ENCODE measurements at places on chromosomes 16 and 17. TPM values are rescaled to one million over a fixed set of nuclear protein-coding genes. Genes with fewer than 3 reads are reported as not detected.

DNA sequence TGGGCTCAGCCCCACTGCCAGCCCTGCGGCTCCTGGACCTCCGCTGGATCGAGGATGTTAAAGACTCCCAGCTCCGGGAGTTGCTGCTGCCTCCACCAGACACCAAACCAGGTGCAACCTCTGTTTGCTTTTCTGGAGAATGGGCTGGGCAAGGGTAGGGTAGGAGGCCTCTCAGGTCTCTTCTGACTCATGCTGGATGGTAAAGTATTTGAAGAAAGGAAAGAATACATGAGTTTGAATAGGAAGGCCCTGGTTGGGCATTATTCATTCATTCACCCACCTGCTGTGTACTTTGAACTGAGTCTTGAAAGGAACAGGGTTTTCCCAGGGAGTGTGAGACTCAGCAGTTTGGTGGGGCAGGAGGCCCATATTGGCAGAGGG lies 6.5 kb upstream of the ORAI3 start:
- no peaks in the 10 kb centered on the region for H3K27me3 ChIP-seq
- no peak overlapping the region for H3K4me3 ChIP-seq
- H3K27ac ChIP-seq, result peak overlapping the region; percentile 38
- H3K4me1 ChIP-seq, result peaks cover 12% of the 10 kb centered on the region

DNA sequence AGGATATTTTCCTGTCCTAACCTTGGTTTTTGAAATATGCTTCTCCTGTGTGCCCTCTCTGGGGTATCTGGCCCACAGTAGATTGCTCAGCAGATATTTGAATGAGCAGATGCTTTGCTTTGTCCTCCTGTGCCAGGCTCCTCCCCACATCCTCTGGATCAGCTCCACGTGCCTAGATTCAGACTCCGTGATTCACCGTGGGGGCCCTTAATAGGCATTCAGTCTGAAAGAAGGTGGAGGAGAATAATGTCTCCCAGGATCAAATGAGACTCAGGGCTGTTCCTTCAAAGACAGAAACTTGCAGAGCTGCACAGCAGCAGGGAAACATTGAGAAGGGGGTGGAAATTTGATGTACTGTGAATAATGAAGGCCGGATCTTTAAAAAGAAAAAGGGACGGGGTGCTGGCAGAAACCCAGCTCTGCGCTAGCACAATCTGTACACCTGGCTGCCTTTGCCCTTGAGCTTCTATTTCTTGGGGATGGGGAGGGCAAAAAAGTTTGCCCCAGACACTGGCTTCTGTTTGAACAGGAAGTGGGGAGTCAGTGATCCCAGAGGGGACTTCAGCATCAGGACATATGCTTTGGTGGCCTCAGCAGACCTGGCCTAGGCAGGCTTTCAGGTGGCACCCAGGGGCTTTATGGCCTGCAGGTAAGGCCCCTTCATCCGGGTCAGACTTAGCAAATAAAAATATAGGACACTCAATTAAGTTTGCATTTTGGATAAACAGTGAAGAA lies 15.9 kb upstream of the SLC12A3 start:
- H3K4me1 ChIP-seq, result peaks cover 41% of the 10 kb centered on the region
- H3K36me3 ChIP-seq, result peaks cover 4% of the 10 kb centered on the region
- H3K27me3 ChIP-seq, result no peaks in the 10 kb centered on the region
- no peak overlapping the region for H3K4me3 ChIP-seq
- no peak overlapping the region for H3K27ac ChIP-seq
- DNase-seq, result no peak

The OR1G1 gene
- total RNA-seq, result not detected

DNA sequence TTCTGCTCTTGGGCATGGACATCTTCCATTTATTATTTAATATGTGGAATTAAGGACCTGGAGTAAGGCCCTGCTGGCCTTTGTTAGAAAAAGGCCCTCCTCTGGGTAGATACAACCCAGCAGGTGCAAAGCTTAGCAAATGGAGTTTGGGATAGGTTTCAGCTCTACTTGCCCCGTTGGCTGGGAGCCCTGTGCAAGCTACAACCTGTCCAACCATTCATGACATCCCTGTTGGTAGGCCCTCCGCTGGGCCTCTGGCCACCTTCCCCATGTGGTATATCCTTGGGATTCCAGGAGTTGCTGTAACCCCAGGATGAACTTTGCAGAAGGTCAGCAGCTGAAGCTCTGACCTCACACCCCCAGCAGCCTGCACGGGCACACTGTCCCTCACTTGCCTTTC lies 6.4 kb downstream of the NGFR start:
- H3K36me3 ChIP-seq, result no peaks in the 10 kb centered on the region
- no peak overlapping the region for H3K27ac ChIP-seq
- peaks cover 6% of the 10 kb centered on the region for H3K4me1 ChIP-seq

- peaks cover 96% of the 10 kb centered on the region for H3K4me1 ChIP-seq
- H3K27ac ChIP-seq, result no peak overlapping the region
- no peak for DNase-seq
- no peak overlapping the region for H3K4me3 ChIP-seq
Measured at GRCh38 chr16:74560912-74561311, 46.0 kb downstream of the GLG1 start.

The ZPBP2 gene
- total RNA-seq, result not detected

The ACACA gene
- 161 TPM for total RNA-seq

DNA sequence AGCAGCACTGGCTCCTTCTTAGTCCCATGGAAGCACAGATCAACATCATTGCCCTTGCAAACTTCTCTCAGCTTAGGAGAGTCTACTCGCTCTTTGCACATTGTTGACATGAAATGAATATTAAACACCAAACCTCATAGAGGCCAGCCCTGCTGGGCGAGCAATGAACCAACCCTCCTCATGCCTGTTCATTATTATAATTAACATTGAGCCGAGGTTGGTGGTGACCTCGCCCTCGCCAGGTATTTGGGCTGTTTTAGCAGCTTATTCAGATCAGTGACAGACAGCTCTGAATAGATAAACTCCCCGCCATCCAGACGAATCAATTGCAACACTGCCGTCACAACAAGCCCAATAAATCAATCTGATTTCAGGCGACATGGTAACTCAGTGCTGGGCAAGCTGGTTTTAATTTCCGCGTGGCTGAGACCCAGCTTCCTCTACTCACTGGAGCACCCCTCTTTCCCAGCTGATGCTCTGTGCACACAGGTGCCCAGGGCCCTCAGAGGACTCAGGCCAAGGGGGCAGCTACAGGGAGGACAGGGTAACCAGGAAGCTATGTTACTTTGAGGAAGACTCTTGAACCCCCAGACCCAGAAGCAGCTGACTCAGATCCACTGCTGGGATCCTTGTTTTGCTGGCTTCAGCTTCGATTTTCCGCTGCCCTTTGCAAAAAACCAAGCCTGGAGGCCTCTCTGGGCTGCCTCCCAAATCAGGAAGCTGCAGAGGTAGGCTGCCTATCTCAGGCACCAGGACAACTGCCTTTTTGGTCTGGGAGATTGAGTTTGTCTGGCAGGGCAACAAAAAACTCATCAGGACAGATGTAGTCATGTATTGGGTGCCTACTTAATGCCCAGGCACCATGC lies 10.7 kb upstream of the SEZ6 start:
- H3K27ac ChIP-seq, result no peak overlapping the region
- no peak for DNase-seq
- peaks cover under 1% of the 10 kb centered on the region for H3K4me1 ChIP-seq
- no peak overlapping the region for H3K4me3 ChIP-seq
- peaks cover 51% of the 10 kb centered on the region for H3K27me3 ChIP-seq

- no peak overlapping the region for H3K4me3 ChIP-seq
- H3K27ac ChIP-seq, result no peak overlapping the region
- DNase-seq, result no peak
- H3K27me3 ChIP-seq, result no peaks in the 10 kb centered on the region
Measured at GRCh38 chr17:9977180-9977575, 72.1 kb upstream of the RCVRN start.

DNA sequence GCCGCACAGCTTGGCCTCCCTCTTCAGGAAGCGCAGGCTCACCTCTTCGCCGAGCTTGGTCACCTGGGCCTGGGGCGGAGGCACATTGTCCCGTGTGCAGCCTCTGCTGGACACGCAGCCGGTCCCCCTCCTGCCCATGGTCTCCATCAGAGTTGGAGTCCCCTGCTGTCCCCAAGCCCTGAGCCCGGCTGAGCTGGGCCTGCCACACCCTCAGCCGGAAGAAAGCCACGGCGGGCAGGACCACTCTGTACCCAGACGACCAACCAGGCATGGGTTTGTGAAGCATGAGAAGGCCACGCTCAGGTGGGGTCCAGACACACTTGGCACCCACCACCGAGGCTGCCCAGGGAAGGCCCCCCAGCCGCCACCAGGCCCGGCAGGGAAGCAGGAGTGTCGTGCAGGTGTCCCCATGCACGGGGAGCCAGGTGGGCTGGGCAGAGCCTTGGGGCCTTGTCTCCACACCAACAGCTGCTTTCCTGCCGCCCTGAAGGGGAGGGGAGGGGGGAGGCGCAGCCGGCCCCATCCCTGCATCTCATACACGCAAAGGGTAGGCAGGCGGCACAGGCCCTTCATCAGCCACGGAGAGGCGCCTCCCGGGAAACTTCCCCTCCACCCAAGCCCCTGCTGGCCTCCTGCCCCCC lies 5.2 kb downstream of the CCDC154 start:
- H3K4me3 ChIP-seq, result no peak overlapping the region
- no peaks in the 10 kb centered on the region for H3K27me3 ChIP-seq
- no peak for DNase-seq
- H3K4me1 ChIP-seq, result no peaks in the 10 kb centered on the region

GRCh38 chr17:61260071-61260797 lies 139.4 kb upstream of the TBX2 start:
- H3K27me3 ChIP-seq, result peaks cover 7% of the 10 kb centered on the region
- H3K27ac ChIP-seq, result no peak overlapping the region
- H3K36me3 ChIP-seq, result no peaks in the 10 kb centered on the region
- no peaks in the 10 kb centered on the region for H3K4me1 ChIP-seq

- H3K4me1 ChIP-seq, result peaks cover 10% of the 10 kb centered on the region
- DNase-seq, result no peak
- no peaks in the 10 kb centered on the region for H3K36me3 ChIP-seq
- H3K4me3 ChIP-seq, result no peak overlapping the region
- no peak overlapping the region for H3K27ac ChIP-seq
- no peaks in the 10 kb centered on the region for H3K27me3 ChIP-seq
Measured at GRCh38 chr16:68792465-68793324, 50.6 kb upstream of the TANGO6 start.

DNA sequence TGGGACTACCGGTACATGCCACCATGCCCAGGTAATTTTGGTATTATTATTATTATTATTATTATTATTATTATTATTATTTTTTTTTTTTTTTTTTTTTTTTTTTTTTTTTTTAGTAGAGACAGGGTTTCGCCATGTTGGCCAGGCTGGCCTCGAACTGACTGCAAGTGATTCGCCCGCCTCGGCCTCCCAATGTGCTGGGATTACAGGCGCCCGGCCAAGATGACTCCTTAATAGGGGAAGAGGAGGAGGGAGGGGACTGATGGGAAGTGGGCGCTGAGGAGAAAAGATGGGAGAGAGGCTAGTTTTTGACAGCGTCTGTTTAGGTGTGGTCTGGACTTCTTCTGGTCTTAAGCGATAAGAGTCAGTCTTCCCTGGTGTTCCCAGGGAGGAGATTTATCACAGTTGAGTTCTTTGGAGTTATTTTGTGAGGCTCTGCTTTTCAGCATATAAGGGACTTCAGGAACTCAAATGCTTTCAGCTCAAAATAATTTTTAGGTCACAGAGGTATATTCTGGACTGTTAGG lies 34.4 kb upstream of the SLC5A10 start:
- no peak overlapping the region for H3K4me3 ChIP-seq
- no peak overlapping the region for H3K27ac ChIP-seq
- peaks cover 10% of the 10 kb centered on the region for H3K4me1 ChIP-seq
- no peaks in the 10 kb centered on the region for H3K36me3 ChIP-seq

GRCh38 chr17:17455173-17455572 lies 21.6 kb upstream of the MED9 start:
- no peaks in the 10 kb centered on the region for H3K36me3 ChIP-seq
- no peak overlapping the region for H3K4me3 ChIP-seq
- no peak for DNase-seq
- H3K27me3 ChIP-seq, result peaks cover 10% of the 10 kb centered on the region
- no peak overlapping the region for H3K27ac ChIP-seq
- no peaks in the 10 kb centered on the region for H3K4me1 ChIP-seq

The ZFP3 gene
- total RNA-seq, result 0.05 TPM

The OR4D1 gene
- not detected for total RNA-seq
